AML-193 (cell line): ENCODE measurements at places on chromosomes 6 and 20.

DNA sequence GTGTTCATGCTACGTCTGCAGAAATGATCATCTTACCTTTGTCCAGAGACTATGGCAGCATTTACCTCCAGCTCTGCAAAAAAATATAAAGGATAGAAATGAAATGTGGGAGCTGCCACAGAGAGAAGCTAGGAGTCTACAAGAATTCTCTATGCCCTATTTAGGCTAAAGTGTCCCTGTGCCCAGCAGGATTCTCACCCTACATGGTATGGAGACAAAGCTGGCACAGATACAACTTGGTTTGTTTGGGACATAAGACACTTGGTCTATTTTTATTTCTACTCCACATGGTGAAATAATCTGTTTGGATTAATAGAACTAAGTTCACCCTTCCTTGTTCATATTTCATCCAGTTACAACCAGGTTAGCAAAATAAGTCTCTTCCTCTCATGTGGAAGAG lies 28.4 kb downstream of the TP53INP2 start:
- DNase-seq, result no peak

DNA sequence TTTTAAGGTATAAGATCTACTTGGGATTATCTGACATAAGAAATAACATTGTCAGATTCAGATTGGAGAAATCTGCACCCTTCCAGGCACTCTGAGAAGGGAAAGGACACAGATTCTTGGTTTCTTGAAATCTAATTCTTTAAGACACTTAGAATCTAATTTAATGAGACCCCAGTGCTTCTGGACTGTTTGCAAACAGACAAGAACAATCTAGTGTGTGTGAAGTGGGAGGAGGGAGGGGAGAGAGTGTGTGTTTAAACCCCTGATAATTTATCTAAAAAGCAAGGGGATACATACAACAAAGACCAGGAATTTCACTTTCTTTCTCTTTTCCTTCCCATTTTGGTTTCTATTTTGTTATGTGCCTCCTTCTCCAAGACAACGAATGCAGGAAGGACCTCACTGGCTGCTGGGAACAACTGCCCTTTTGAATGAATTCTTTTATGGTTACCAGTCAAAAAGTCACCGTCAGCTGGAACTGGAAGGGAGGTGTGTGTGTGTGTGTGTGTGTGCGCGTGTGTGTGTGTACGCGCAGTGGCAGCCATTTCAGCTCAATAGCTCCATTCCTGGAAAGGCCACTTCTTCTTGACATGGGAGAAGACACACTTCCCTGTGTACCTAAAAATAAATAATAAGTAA lies 129.4 kb downstream of the BCAS1 start:
- DNase-seq, result no peak

- no peak for DNase-seq
These were observed at the start of gene TOX2 for GRCh38 chr20:43914311-43915210. TOX2 (plus strand) TSS chr20:43914852; CDS start chr20:43914892, 40 bp downstream.

GRCh38 chr20:57996936-57997890 lies 231.2 kb downstream of the ANKRD60 start:
- no peak for DNase-seq

DNA sequence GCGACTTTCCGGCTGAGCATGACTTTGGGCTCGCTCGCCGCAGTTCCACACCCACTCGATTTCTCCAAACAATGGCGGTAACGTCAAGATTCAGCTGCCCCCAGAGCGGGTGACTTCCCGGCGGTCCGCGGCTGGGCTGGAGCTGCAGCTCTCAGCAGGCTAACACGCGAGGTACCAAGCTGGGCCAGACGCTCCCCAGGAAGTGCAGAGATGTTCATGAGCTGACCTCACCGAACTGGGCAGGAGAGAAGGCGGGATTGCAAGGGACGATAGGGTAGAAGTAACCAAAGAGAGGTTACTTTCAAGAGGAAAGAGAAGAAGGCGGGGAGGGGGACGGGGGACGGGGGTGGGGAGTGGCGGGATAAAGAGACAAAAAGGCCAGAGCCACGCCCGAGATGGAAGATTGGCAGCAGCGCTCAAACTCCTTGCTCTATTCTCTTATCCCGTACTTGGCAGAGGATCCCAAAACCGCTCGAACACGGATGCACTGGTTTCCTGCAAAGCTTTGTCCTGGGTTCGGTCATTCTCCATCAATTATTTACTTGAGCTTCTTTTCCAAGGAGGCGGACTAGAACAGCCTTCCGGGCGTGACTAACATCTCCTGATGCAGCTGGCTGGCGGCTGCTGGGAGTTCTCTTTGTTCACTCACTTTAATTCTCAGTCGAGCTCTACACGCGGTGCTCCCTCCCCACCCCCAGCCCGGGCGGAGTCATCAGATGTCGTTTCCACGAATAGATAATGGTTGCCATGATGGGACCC lies at the start of gene MTCL3:
Gene MTCL3, minus strand, starts transcription at position 626 of the 759 bp plus-strand sequence.
- DNase-seq, result no peak
